ENCODE measurements at places on chromosomes 2 and 18. TPM values are rescaled to one million over a fixed set of nuclear protein-coding genes. Genes with fewer than 3 reads are reported as not detected.

Gene LBX2
- 1.4 TPM for total RNA-seq

DNA sequence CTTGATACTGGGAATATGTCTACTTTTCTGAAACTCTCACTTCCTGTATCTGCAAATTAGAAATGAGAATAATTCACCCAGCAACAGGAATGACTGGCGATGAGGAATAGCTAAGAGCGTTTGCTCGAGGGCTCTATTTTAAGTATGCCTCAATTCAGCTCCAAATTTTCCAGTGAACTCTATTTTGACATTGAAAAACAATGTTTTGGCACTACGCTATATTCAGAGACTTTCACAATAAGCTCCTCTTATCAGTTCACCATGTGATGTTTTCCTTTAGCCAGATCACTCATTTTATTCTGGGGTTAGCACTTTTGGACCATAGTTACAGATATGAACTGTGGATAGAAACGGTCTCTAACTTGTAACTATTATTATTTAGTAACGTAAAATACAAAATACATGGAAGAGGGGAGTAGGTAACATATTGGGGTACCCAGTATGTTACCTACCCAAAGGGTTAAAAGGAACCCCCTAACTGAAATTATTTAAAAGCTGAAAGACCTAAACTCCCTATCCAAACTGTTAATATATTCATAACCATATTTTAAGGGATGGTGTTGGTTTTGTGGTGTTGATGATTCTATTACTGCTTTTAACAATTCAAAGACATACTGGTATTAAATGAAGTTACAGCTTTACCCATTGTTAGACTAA is 28.1 kb downstream of the SLC40A1 start:
- H3K27me3 ChIP-seq, result no peaks in the 10 kb centered on the region
- peaks cover 43% of the 10 kb centered on the region for H3K4me1 ChIP-seq
- no peak for DNase-seq

DNA sequence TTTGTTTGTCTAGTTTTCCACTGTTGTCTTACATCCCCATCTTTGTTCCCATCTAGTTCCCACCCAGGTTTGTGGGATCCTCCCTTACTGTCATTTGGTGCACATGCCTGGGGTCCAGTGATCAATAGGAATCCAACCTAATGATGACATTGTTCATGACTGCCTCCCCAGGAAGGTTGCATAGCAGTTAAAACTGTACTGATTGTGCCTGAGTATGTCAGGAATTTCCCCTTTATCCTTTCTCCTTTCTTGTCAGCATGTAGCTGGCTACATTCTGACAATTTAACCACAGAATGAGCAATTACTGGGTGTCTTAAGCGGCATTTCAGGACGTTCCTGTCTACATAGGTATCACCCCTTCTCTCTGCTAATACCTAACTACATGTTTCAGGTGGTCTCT is 653.0 kb downstream of the CNTNAP5 start:
- no peaks in the 10 kb centered on the region for H3K27me3 ChIP-seq
- no peak for DNase-seq
- no peaks in the 10 kb centered on the region for H3K4me1 ChIP-seq
- no peak overlapping the region for H3K27ac ChIP-seq

GRCh38 chr2:160267022-160267421 is 67.0 kb upstream of the ITGB6 start:
- H3K27me3 ChIP-seq, result no peaks in the 10 kb centered on the region
- no peaks in the 10 kb centered on the region for H3K36me3 ChIP-seq
- no peak overlapping the region for H3K4me3 ChIP-seq
- H3K4me1 ChIP-seq, result peaks cover 15% of the 10 kb centered on the region
- no peak overlapping the region for H3K27ac ChIP-seq

GRCh38 chr2:71226096-71226964 is 573 bp downstream of the PAIP2B start:
- peak overlapping the region; percentile 75 for H3K4me3 ChIP-seq
- no peaks in the 10 kb centered on the region for H3K27me3 ChIP-seq
- DNase-seq, result peak; percentile 37
- no peaks in the 10 kb centered on the region for H3K36me3 ChIP-seq

Gene CCDC141
- 25.9 TPM for total RNA-seq

Gene IAH1
- total RNA-seq, result 76.3 TPM

Gene FZD7
- 8.3 TPM for total RNA-seq

Gene CCDC85A
- 2.9 TPM for total RNA-seq

GRCh38 chr2:229715895-229716507 is 1.6 kb upstream of the DNER start:
- no peaks in the 10 kb centered on the region for H3K36me3 ChIP-seq
- peaks cover 17% of the 10 kb centered on the region for H3K4me1 ChIP-seq
- no peak overlapping the region for H3K27ac ChIP-seq
- no peak overlapping the region for H3K4me3 ChIP-seq
- DNase-seq, result peak; percentile 31

DNA sequence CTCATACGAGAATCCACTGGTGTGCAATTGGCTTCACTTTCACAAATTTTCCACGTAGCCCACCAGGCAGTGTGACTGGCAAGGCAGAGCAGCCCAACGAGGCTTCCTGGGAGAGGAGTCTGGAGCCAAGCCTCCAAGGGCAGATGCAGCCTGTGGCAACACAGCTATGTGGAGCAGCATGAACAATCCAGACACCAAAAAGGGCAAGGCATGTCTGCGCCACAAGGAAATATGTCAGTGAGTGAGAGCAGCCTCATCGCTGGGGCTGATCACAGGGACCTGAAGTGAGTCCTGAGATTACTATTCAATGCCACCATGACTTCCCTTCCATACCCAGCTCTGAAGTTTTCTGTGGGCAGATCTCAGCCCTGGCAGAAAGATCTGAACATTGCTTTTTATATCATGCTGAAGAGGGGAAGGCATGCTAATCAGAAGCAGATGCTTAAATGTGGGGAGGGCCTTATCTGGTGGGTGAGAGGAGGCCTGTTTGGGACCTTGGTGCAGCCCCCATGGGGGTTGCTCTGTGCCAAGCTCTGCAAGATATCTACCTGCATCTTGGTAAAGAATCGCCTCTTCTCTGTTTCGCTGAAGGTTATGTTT is 40.0 kb upstream of the PUM2 start:
- no peaks in the 10 kb centered on the region for H3K36me3 ChIP-seq
- H3K27me3 ChIP-seq, result no peaks in the 10 kb centered on the region
- no peak for DNase-seq
- no peak overlapping the region for H3K27ac ChIP-seq
- H3K4me1 ChIP-seq, result no peaks in the 10 kb centered on the region

Gene DCAF17
- total RNA-seq, result 24.4 TPM

GRCh38 chr2:102661846-102662245 is 42.5 kb downstream of the SLC9A2 start:
- no peaks in the 10 kb centered on the region for H3K4me1 ChIP-seq
- no peaks in the 10 kb centered on the region for H3K36me3 ChIP-seq
- H3K4me3 ChIP-seq, result no peak overlapping the region
- no peak overlapping the region for H3K27ac ChIP-seq

DNA sequence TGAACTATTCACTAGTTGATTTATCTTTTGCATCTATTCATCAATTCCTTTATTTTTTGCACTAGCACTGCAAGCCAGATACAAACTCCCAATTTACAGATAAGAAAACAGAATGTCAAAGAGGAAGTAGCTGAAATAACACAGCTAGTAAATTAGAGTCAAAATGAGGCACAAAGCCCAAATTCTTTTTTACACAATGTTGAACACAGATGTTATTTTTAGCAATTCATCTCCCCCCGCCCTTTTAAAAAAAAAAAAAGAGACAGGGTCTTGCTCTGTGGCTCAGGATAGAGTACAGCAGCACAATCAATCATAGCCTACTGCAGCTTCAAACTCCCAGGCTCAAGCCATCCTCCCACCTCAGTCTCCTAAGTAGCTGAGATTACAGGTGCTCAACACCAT is 127.8 kb downstream of the CCBE1 start:
- no peaks in the 10 kb centered on the region for H3K4me1 ChIP-seq
- no peak for DNase-seq
- no peaks in the 10 kb centered on the region for H3K36me3 ChIP-seq
- H3K27me3 ChIP-seq, result no peaks in the 10 kb centered on the region

Gene EGR4
- total RNA-seq, result 12.5 TPM

Gene NIF3L1
- total RNA-seq, result 45.9 TPM

Gene PDE1A
- 29.8 TPM for total RNA-seq

GRCh38 chr18:61738488-61738887 is 154.3 kb downstream of the RNF152 start:
- H3K36me3 ChIP-seq, result no peaks in the 10 kb centered on the region
- peaks cover 23% of the 10 kb centered on the region for H3K4me1 ChIP-seq
- peak overlapping the region; percentile 90 for H3K27ac ChIP-seq
- no peak for DNase-seq
- H3K4me3 ChIP-seq, result no peak overlapping the region
- H3K27me3 ChIP-seq, result no peaks in the 10 kb centered on the region

DNA sequence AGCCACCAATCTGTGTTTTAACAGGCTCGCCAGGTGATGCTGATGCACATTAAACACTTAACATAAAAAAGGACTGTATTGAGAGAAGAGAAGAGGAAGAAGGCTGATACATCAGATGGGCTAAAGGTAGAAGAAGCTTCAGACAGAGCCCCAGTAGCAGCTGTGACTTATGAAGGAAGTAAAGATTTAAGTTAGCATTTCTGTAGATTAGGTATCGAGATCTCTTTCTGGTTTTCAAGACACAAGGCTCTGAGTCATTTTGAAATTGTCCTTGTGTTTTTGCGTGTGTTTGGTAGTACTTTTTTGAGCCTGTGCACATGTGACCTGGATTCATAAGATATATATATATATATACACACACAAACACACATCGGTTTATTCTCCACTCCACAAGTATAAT is 40.6 kb upstream of the GCFC2 start:
- no peak overlapping the region for H3K4me3 ChIP-seq
- DNase-seq, result no peak
- no peaks in the 10 kb centered on the region for H3K36me3 ChIP-seq
- no peak overlapping the region for H3K27ac ChIP-seq
- H3K27me3 ChIP-seq, result no peaks in the 10 kb centered on the region

DNA sequence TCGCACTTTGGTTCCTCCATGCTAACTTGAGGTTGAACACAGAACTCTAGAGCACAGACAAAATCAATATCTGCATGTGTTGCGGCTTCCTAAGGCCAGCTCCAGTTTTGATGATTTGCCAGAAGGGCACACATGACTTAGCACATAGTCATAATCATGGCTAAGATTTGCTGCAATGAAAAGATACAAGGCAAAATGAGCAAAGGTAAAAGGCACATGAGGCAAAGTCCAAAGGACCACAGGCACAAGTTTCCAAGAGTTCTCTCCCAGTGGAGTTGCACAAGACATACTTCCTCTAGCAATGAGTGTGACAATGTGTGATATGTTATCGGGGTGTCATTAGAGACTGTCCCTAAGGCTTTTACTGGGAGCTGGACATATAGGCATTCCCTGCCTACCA is 24.2 kb upstream of the CXXC1 start:
- no peak overlapping the region for H3K4me3 ChIP-seq
- H3K27ac ChIP-seq, result no peak overlapping the region

DNA sequence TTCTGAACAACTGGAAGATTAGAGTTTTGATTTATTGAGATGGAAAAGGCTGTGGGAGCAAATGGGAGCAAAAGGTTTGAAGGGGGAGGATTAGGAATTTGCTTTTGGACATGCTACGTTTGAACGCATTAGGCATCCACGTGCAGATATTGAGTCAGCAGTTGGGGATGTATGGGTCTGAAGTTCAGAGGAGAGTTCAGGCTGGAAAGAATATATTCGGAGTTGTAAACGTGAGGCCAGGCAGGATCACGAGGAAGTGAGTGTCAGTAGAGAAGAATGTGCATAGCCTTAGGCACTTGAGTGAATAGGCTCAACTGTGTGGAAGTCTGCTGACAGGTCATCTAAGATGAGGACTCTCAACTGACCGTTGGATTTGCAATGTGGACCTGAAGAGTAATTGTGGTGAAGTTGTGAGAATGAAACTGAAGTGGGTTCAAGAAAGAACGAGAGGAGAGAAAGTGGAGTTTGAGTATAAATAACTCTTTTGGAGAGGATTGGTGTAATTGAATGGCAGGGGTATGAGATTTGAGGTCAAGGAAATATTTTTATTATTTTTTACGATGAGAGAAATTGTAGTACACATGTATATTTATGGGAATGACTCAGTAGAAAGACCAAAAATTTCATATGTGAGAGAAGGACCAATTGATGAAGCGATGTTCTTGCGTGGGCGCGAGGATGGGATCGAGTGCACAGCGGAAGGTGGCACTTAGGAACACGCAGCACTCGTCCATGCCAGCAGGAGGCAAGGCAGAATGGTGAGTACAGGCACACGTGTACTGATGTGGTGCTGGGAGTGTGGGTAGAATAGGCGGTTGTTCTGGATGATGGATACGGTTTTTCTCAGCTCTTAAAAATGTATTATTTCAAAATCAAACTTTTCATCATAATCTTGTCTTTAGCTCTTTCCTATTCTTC is 40.5 kb upstream of the POLE4 start:
- no peak overlapping the region for H3K4me3 ChIP-seq
- H3K4me1 ChIP-seq, result no peaks in the 10 kb centered on the region
- H3K27me3 ChIP-seq, result no peaks in the 10 kb centered on the region

Gene FBXO15
- 20.8 TPM for total RNA-seq

Gene TMEM247
- total RNA-seq, result 27.2 TPM

DNA sequence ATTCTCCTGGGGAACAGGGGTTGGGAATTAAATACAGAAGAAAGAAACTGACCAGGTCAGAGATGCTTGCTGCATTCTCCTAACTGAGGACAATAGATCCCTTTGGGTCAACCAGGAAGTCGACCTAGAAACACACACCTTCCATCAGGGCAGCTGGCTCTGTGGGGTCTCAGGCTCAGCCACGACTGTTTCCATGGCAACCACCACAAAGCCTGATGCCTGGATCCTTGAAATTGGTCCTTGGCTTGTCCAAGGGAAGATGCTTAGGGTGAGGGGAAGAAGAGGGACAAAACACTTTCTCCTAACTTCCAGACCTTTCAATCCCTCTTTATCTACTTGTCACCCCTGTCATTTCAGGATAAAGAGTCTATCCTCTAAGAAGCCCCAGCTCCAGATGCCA is 194.4 kb downstream of the ALK start:
- H3K4me3 ChIP-seq, result no peak overlapping the region
- H3K4me1 ChIP-seq, result no peaks in the 10 kb centered on the region

DNA sequence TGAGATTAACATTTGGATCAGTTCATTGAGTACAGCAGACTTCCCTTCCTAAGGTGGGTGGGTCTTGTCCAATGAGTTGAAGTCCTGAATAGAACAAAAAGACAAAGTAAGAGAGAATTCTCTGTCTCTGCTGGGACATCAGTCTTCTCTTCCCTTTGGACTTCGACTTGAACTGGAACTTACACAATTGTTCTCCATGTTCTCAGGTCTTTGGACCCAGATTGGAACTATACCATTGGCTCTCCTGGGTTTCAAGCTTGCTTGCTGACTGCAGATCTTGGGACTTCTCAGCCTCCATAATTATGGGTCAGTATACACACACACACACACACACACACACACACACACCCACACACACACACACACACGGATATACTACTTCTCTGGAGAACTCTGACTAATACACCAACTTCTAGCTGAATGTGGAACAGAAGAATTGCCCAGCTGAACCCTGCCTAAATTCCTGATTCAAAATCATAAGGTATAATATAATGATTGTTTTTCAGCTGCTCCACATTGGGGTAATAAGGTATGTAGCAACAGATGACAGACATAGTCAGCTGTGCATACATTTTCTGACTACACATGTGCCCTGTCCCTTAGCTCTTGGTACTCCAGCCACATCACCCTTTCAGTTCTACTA is 214.0 kb downstream of the TGIF1 start:
- H3K27me3 ChIP-seq, result no peaks in the 10 kb centered on the region
- DNase-seq, result no peak
- no peak overlapping the region for H3K4me3 ChIP-seq
- H3K27ac ChIP-seq, result no peak overlapping the region
- H3K36me3 ChIP-seq, result no peaks in the 10 kb centered on the region

Gene ANKRD30BL
- total RNA-seq, result 21.0 TPM
